ENCODE measurements at places on chromosomes 4 and X.
A peak's percentile ranks its signal among the peaks of the same experiment; 100 is the strongest.

- DNase-seq: no peak
These were observed 94.5 kb upstream of the IL13RA1 start for GRCh38 chrX:118632862-118633261.

- no peak for DNase-seq
These were observed 27.8 kb downstream of the SMS start for GRCh38 chrX:21968333-21968732.

GRCh38 chrX:132467026-132467425 is 21.8 kb downstream of the MBNL3 start:
- DNase-seq: no peak

- no peak for DNase-seq
These were observed 19.8 kb upstream of the CXCL2 start for GRCh38 chr4:74118600-74119338.

GRCh38 chrX:30312858-30313257 is 3.7 kb upstream of the NR0B1 start:
- DNase-seq: no peak

- no peak for DNase-seq
These were observed 189.3 kb downstream of the PTTG2 start for GRCh38 chr4:38149472-38149996.

GRCh38 chr4:121758925-121759568 is 5.9 kb downstream of the SMIM43 start:
- DNase-seq: no peak

GRCh38 chr4:76214177-76214675 is 602 bp upstream of the SCARB2 start:
- no peak for DNase-seq

DNA sequence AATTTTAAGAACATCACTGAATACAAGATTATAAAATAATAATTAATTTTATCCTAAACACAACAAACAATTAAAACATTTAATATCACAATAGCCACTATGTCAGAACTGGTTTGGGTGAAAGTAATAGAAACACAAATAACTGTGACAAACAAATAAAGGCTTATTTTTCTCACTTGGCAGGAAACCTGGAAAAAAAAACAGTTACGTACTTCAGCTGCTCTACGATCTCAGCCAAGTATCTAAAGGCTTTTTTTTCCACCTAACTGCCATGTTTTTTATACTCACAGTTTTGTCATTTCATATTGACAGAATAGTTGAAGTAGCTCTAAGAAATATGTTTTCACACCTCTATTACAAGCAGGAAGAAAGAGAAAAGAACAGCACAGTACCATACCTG is 284.8 kb upstream of the INTU start:
- no peak for DNase-seq

DNA sequence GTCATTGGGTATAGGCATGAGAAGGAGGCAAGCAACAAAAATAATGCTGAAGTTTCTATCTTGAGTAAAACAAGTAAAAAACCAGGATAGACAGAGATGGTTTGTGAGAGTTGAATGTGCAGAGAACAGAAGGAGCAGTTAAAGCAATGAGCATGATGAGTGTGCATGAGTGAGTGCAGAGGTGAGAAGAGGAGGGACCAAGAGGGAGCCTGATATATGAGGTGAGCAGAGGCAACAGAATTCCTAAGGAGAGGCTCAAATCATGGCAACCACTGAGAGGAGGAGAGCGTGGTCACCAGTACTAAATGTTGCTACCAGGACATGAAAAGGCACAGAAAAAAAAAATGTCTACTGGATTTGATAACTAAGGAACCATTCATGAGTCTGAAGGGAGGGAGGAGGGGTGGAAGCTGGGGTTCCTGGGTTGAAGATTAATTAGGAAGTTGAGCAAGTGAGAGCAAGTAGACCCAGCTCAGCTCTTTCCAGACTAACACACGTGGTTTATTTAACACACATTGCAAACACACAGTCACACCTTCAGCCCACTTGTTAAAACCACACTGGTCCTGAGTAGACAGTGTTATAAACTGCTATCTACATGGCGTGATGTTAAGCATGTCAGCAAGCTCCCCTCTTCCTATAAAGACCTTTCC is 69.0 kb upstream of the IQCM start:
- no peak for DNase-seq

- DNase-seq: no peak
These were observed 173.1 kb downstream of the VSIG4 start for GRCh38 chrX:65866773-65867172.

DNA sequence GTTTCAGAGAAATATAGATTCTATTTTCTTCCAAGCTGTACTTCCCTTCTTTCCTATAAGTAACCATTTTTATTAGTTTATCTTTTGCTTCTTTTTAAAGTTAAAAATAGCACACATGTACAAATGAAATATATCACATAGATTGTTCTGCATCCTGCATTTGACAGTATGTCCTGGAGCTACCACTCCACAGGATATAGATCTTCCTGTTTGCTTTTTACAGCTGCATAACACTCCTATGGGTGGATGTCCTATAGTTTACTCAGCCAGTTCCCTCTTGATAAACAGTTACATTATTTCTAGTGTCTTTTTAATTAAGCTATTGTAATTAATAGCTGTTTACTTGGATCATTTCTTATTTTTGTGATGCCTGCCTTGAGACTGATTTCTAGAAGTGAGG is 301.6 kb upstream of the DDX53 start:
- DNase-seq: no peak

- DNase-seq: no peak
These were observed 71.8 kb downstream of the LARP7 start for GRCh38 chr4:112708772-112709171.

DNA sequence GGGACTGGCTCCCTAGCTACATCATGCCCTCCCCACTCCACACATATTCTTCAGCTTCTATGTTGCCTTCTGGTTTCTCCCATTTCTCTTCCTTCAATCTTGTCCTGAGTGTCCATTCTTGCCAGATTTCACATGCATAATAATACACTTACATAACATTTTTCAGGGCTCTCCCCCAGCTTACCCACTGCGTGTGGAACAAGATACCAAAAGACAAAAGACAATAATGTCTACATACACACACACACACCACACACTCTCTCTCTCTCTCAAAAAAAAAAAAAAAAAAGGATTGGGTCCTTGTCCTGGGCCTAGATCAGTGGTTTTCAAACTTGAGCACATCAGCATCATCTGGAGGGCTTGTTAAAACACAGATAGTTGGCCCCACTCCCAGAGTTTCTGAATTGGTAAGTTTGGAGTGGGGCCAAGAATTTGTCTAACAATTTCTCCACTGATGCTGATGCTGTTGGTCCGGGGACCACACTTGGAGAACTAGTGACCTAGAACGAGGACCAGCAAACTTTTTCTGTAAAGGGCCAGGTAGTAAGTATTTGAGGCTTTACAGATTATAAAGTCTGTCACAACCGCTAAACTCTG is 6.5 kb upstream of the SMARCA1 start:
- no peak for DNase-seq

- no peak for DNase-seq
These were observed 582.1 kb upstream of the TENM3 start for GRCh38 chr4:181661090-181661489.

GRCh38 chr4:128917781-128918180 is 108.3 kb downstream of the JADE1 start:
- no peak for DNase-seq

GRCh38 chr4:4284827-4285618 is 4.9 kb downstream of the LYAR start:
- DNase-seq: no peak

- DNase-seq: no peak
These were observed 19.1 kb downstream of the ATP5ME start for GRCh38 chr4:654871-655463.

GRCh38 chr4:44563496-44563895 is 87.9 kb downstream of the YIPF7 start:
- DNase-seq: no peak

DNA sequence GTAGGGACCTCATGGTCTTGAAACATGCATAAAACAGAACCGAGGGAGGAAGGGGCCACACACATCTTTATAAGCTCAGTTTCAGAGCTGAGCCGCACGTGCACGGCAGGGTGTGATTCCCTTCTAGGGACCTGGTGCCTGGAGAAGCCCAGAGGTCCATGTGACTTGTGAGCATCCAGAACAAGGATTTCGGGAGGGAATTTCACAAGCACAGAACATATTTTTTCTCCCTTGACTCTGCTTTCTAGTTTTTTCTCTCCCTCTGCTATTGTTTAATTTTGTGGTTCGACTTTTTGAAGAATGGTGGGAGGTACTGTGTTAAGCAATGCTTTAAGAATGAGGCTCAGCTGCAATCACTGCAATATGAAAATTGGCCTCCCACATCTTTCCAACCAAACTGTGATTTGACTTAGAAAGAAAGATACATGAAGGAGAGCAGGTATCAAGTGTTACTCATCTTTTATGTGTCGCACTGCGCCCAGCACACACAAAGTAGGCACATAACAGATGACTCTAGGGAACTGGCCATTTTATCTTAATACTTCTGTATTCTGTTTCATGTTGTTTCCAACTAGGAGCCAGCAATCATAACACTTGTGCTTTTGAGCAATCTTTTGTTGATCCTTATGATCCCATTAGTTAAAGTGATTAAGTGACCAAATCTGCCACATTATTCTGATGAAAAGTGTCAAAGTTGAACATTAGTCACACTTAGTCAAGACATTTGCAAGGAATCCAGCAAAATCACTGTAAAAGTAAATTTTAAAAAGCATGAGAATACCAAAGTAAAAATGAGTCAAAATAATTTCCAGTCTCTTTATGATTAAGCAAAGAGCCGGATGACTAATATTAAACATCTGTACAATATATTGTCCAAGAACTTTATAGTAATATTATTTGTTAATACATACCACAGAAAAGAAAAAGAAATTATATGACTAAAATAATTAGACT is 86.4 kb downstream of the SHISA3 start:
- DNase-seq: no peak

GRCh38 chr4:56979421-56980072 is 851 bp downstream of the POLR2B start:
- no peak for DNase-seq

GRCh38 chrX:75151827-75152592 is 4.1 kb downstream of the ABCB7 start:
- DNase-seq: no peak

DNA sequence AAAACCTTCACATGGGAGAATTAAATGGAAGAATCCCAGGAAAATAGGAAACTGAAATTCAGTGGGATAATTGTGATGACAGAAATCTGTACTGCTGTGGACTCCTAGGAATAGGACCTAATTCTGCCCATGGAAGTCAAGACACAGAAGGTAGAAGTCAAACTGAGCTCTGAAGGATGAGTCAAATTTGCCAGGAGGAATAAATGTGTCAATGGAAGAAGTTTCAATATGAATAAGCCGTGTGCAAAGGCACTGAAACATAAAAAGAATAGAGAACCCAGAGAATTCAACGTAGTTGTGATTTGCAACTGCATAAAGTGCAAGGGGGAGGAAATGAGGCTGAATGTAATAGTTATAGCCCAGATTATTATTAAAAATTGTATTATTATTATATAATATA is 11.6 kb downstream of the ENAM start:
- no peak for DNase-seq

GRCh38 chrX:154046031-154046781 is 26.5 kb upstream of the IRAK1 start:
- DNase-seq: no peak

- DNase-seq: no peak
These were observed 212.9 kb downstream of the NSUN7 start for GRCh38 chr4:40962551-40963180.

- DNase-seq: no peak
These were observed 947.8 kb downstream of the C4orf33 start for GRCh38 chr4:130043732-130044160.

GRCh38 chr4:107901213-107901934 is 30.0 kb upstream of the CYP2U1 start:
- DNase-seq: no peak

DNA sequence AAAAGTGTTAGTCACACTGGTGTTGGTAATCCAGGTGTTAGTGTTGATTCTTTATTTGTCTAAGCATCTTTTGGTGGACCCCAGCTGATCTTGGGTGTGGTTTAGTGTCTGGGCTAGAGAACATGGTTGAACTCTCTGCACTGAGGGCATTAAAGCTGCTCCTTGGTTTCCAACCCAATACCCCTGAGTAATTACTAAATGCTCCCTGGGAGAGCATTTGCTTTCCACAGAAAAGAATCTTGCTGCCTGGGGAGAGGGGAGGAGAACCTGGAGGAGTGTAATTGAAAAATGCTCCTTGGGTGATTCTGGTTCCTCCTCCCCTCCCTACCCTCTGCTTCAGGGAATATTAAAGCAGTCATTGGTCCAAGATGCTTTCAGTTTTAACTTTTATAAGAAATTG is 3.1 kb downstream of the GUCY1B1 start:
- DNase-seq: no peak

DNA sequence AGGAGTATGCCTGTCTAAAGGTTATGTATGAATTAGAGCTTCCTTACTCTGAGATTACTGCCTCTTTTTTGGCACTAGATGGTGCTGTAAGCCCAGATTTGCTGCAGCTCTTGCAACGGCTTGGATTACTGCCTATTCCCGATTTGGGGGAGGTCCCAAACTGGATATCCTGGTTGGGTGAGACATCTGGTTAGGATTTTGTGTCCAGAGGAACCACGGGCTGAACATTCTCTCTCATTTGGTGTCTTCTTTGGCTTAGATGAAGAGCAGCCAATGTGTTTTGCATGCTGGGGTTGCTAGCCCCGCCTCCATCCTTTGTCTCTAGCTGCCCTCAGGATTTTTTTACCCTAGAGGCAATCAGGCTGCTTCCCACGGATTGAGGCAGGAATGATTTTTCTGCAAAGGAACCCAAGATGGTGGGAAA is 31.9 kb downstream of the F8A1 start:
- peak; percentile 0 for DNase-seq

DNA sequence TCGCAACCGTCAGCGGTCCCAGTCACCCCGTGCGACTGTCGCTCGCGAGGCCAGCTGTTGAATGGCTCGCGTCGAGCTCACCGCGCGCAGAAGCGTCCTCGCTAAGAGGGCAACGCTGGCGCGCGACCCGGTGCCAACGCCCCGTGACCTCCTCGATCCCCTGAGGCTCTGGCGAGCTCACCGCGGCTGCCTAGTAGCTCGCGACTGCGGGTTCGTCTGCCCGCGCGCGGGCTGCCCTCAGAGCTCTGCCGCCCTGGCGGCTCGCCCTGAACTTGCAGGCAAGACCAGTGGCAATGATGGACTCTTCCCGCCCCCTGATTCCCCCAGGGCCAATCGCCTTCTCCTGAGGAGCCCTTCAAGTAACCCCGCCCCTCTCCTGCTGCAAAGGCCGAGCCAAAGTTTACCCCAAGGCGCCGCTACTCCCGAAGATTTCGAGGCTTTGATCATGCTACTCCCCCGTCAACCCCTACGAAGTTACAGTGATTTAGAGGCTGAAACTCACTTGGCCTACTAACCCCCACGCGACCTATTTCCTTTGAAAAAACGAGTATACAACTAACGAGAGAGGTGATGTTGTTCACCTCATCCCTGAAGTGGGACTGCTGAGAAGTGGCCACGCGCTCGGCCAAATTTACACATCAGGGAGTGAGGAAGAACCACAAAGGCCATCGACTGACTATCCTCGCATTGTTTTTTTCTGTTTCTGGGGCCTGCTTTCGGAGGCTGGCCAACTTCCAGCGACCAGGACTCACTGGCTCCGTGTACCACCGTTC is 37.5 kb downstream of the PGRMC1 start:
- DNase-seq: peak; percentile 41

- DNase-seq: no peak
These were observed 69.4 kb upstream of the MAGED1 start for GRCh38 chrX:51824061-51824460.

GRCh38 chr4:24380957-24381665 is 203.2 kb downstream of the DHX15 start:
- DNase-seq: no peak

Data from stimulated activated CD4-positive, alpha-beta T cell treated with anti-CD3 and anti-CD28 coated beads, Interleukin-12 subunit alpha, Interleukin-12 subunit beta, amount 100 ng/mL, for 24 hours (primary cell).